ENCODE measurements at places on chromosomes 16 and 17.
A peak's percentile ranks its signal among the peaks of the same experiment; 100 is the strongest.

DNA sequence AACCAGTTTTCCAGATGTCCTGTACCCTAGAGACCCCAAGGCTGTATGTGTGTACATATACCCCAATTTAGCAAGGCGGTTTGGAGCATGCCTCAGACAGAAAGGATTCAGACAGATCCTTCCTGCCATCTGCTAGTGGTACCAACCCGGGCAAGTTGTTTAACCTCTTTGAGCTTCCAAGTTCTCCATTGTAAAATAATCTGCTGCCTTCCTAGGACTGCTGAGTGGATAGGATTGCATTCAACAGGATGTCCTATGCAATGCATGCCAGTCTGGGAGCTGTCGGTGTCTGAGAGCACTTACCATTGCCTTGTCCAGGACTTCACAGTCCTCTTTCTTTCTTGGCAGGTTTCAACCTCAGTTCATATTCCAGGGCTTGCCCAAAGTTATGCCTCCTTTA, 1.9 kb downstream of the CDH13 start:
- no peak for DNase-seq

DNA sequence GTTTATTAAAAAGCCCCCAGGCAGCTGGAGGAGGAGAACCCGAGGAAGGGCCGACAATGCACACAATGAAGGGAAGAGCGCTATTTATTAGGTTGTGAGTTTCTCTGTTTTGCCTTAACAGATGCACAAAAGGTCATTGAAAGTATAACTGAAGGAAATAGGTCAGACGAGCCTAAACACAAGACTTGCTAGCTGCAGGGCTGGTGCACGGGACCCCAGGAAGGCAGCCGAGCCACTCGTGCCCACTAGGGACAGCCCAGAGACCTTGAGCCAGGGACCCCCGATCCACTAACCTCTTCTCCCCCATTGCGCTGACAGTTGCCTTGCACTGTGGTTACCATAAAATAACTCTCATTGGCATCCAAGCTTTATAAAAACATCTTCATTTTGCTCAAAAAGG, 11.3 kb downstream of the LITAFD start:
- no peak for DNase-seq

- DNase-seq: no peak
Measured at GRCh38 chr16:67790071-67790470, 16.3 kb downstream of the RANBP10 start.

GRCh38 chr16:60811657-60812056, 1224.6 kb downstream of the CDH8 start:
- DNase-seq: no peak

- no peak for DNase-seq
Measured at GRCh38 chr16:49834531-49835151, 21.3 kb downstream of the ZNF423 start.

- no peak for DNase-seq
Measured at GRCh38 chr17:18028952-18029540, 9.9 kb downstream of the ATPAF2 start.

DNA sequence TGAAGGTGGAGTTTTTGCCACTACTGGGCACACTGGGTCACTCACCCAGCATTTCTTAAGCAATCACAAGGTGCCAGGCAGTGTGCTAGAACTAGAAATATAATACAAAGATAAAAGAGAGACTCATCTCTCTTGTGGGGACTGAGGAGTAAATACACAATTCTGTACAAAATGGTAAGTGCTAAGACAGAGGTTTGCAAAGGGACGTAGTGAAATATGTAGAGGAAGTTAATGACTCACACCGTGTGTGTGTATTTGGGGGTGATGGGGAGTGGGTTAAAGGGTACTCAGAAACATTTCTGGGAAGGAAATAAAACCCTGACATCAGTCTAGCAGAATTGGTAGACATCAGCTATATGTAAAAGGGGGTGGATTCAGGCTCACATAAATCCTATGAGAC, 389.3 kb downstream of the CA10 start:
- no peak for DNase-seq

GRCh38 chr16:80984124-80984892, 22.4 kb downstream of the CMC2 start:
- DNase-seq: no peak

GRCh38 chr17:59707971-59708430, 547 bp downstream of the VMP1 start:
- no peak for DNase-seq

- DNase-seq: no peak
Measured at GRCh38 chr17:75922173-75922961, 17.7 kb upstream of the MRPL38 start.

- DNase-seq: no peak
Measured at GRCh38 chr17:13099089-13099735, 81.4 kb upstream of the ELAC2 start.

DNA sequence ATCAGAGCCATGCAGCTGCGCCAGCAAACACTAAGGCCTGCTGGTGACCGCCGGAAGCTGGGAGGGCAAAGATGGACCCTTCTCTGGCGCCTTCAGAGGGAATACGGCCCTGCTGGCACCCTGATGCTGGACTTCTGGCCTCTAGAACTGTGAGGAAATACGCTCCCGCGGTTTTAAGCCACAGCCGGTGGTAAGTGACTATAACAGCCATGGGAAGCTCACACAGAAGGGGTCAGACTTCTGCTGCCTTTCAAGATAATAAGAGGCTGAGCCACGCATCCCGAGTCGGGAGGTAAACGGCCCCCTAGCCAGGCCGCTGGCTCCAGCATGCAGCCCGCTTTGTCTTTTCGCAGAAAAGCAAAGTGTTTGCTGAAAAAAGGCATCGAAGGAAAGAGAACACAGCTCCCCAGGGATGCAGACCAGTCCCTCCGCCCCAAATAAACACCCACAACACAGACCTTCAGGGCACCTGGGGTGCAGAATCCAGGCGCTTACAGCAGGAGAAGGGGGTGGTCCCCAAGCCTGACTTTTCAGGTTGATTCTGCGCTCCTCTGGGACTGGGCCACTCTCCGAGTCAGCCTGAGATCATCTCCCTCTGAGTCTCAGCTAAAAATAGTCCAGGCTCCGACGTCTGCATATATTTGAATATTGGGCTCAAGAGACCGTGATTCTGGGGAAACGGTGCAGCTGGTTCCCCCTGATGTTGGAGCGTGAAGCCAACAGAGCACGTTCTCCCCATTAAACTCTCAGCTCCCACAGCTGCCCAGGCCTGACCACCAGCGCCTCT, 89.7 kb downstream of the MGAT5B start:
- no peak for DNase-seq

DNA sequence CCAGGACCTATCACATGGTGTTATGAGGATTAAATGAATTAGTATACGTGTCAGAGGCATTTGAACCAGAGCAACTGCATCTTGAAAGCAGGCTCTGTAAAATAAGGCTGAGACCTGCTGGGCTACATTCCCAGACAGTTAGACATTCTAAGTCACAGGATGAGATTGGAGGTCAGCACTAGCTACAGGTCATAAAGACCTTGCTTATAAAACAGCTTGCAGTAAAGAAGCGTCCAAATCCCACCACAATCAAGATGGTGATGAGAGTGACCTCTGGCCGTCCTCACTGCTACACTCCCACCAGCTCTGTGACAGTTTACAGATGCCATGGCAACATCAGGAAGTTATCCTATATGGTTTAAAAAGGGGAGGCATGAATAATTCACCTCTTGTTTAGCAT, 71.8 kb downstream of the IRF8 start:
- no peak for DNase-seq

DNA sequence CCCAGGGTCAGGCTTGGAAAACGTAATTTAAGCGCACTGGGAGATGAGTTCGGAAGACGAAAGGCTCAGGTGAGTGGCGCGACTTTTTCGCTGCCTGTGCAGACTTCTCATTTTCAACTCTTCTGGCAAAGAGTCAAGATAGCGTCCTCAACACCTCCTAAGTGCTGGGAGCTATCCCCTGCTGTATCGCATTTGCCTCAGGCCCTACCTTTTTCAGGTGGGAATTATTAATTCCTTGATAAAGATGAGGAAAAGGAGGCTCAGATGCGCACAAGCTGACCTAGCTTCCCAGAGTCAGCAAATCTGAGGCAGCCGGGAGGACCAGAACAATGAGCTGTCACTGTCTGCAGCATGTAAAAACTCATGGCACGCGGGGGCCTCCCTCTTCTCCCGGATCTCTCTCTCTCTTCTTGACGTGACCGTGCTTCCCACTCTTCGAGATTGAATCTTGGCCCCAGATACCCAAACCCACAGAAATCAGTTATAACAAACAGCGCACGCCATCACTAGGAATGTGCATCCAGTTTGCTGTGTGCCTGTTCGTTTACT, 512 bp upstream of the ADAMTS18 start:
- DNase-seq: no peak

DNA sequence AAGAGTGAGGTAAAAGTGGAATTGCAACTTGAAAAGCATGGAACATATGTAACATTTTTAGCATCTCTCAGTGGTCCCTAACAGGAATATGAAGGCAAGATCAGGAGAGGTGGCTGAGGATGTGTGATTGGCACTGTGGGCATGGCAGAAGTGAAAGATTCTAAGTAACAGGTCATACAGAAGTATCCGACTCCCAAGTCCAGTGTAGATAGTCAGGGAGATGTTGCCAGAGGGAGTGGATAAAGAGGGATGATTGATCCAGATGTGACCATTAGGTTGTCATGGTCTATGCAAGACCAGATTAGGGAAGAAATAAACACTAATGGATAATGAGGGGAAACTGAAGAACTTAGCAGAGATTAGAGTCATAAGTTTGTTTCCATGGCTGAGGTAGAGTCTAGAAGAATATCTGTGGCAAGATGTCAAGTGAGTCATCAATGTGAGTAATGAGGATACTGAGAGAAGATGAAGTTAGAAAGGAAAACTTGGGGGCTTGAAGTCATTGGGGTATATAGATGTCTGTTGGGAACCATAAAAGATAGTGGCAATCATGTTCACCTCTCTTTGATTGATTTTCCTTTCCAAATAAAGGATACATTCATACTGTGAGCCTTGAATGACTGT, 23.9 kb upstream of the CAPNS2 start:
- DNase-seq: no peak

GRCh38 chr17:16980813-16981731, 9.2 kb upstream of the TNFRSF13B start:
- peak; percentile 67 for DNase-seq

GRCh38 chr17:37720989-37721388, 23.9 kb downstream of the HNF1B start:
- DNase-seq: no peak

GRCh38 chr16:27310576-27311447, 3.0 kb upstream of the IL4R start:
- DNase-seq: no peak

GRCh38 chr17:4480929-4481898, 17.5 kb upstream of the SPNS2 start:
- DNase-seq: peak; percentile 68

GRCh38 chr17:38543403-38544174, 62.2 kb downstream of the SRCIN1 start:
- no peak for DNase-seq

DNA sequence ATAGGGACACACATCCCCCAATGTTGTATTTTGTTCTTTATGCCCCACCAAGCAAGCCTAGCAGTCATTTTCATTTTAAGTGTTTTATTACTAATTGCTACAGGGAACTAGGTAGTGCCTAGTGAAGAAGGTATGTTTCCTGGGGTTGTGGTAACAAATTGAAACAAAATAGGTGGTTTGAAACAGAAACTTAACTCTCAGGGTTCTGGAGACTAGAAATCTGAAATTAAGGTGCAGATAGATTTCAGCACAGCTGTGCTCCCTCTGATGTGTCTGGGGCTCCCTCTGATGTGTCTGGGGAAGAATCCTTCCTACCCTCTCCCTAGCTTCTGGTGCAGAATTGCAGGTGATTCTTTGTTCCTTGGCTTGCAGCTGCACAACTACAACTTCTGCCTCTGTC, 390.1 kb downstream of the ZFHX3 start:
- peak; percentile 23 for DNase-seq

GRCh38 chr16:58882292-58882691, 148.2 kb upstream of the GOT2 start:
- DNase-seq: peak; percentile 60

DNA sequence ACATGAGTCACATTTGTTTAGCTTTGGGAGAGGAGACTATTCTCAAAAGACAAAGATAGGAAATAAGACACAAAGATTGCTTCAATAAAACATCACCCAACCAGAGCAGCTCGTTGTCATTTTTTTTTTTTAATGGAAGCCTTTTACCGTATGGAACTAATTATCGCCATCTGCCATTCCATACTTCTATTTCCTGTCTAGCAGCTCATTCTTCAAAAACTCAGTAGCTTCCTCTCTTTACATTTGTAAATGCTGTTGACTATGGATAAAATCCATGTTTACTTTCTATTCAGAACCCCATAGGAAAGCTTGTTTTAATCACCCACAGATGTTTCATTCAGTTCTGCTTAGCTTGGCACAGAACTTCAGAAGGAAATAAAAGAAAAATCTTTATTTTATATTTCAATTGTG, 110.0 kb upstream of the PSMD7 start:
- no peak for DNase-seq

DNA sequence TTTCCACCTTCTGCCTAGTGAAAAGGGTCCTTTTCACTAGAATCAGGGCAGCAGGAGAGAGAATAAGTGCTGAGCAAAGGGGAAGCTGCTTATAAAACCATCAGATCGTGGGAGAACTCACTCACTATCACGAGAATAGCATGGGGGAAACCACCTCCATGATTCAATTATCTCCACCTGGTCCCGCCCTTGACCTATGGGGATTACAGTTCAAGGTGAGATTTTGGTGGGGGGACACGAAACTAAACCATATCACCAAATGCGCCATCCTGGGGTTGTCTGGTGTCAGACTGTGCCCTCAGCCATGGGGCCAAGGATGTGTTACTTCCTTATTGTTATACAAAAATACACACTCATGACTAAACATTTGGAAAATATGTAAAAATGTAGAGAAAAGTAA, 10.4 kb upstream of the KATNB1 start:
- DNase-seq: no peak

DNA sequence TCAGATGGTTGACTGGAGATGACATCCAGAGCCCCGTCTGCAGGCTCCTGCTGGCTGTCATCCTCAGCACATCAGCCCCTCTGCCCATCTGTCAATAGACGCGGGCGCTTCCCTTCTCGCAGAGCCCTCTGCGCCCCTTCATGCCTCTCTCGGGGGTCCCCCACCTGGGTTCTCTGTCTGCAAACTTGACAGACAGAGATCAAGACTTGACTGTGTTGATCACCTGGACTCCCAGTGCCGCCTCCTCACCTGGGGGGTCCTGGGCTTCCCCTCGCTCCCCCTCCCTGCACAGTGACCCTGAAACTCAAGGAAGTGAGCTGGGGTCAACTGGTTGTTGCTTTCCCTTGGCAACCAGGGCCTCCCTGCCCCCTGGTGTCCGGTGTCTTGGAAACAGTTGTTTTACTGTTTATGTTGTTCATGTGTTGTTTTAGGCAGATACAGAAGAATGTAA, 31.9 kb downstream of the RNF213 start:
- DNase-seq: no peak

GRCh38 chr17:47287639-47288038, 34.0 kb downstream of the ITGB3 start:
- no peak for DNase-seq

DNA sequence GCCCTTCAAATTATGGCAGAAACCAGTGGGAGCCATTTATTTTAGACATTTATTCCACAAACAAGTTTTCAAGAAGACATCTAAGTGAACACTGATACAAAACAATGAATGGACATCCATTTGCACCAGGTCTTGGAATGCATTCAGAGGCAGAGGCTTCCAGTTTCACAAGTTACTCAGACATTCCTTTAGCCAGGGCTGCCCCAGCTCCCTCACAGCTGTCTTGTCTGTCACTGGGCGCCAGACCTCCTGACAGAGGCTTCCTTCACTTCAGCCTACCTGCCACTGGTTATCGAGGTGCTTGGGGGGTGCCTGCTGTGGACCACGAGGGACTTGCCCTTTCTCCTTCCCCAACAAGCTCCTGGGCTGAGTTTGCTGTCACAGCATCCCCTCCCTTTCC, 19.2 kb downstream of the AQP8 start:
- no peak for DNase-seq

Measured in GM20000 (cell line).